NCI-H1048 (cell line): ENCODE measurements at places on chromosomes 2 and 18.

- no peak for DNase-seq
Observed at GRCh38 chr2:225010804-225011203, 31.5 kb downstream of the DOCK10 start.

- DNase-seq, result no peak
Observed at GRCh38 chr2:73284296-73285158, at the start of gene FBXO41. FBXO41 (minus strand) TSS chr2:73284478; CDS start chr2:73269630, 14,848 bp downstream.

DNA sequence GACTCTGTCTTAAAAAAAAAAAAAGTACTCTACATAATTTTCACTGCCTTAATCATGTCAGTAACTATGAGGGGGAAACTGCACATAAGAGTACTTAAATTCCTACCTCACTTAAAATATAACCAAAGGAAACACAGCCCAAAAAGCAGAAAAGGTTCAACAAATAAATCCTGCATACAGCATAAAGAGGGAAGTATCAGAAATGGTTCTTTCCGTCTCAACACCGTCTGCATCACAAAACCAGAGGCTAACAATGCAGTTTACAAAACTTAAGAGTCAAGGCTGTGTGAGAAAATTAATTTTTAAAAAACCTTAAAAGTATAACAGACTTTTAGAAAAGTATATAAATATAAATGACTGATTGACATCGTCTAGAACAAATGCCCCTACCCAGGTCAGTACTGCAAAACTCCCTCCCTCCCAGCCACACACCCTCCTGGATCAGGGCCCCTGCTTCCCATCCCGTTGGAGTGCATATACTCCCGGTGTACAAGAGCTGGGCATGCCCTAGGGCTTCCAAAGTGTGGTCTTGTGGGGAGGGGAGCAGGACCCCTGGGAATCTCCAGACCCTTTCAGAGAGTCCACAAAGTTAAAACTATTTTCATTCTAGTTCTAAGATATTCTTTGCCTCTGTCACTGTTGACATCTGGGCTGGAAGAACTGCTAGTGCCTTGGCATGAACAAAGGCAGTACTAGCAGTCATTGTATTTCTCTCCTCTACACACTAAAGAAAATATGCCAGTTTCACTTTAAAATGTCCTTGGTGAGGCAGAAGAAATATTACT, 67.0 kb upstream of the SERTAD2 start:
- DNase-seq, result no peak

GRCh38 chr18:22109535-22109934, 59.9 kb upstream of the GATA6 start:
- DNase-seq, result no peak

DNA sequence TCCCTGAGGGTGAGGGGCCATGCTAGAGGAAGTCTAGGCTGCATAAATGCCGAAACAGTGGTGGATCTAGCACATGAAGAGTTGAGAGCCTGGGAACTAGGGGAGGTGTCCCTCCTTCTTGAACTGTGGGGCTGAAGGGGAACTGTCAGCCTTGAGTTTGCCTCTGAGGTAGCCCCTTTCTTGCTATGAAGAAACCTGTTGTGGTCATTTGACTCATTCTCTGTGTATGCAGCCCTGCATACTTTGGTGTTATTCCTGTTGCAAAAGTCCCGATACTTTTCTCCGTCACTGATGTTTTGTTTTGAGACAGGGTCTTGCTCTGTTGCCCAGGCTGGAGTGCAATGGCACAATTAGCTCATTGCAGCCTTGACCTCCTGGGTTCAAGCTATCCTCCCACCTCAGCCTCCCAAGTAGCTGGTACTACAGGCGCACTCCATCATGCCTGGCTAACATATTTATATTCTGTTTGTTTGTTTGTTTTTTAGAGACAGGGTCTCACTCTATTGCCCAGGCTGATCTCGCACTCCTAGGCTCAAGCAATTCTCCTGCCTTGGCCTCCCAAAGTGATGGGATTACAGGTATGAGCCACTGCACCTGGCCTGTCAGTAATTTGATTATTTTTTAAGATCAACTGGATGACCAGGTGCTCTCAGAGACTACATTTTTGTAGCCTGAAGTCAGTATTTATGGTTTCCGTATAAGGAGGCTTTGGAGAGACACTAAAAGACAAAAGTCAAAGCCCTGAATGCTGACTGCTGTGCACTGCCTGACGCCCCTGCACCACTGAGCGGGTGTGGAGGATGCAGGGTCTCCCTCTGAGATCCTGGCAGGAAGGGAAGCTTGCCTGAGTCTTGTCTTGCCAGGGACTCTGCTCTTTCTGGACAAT, 126.0 kb upstream of the MSH6 start:
- DNase-seq, result no peak

DNA sequence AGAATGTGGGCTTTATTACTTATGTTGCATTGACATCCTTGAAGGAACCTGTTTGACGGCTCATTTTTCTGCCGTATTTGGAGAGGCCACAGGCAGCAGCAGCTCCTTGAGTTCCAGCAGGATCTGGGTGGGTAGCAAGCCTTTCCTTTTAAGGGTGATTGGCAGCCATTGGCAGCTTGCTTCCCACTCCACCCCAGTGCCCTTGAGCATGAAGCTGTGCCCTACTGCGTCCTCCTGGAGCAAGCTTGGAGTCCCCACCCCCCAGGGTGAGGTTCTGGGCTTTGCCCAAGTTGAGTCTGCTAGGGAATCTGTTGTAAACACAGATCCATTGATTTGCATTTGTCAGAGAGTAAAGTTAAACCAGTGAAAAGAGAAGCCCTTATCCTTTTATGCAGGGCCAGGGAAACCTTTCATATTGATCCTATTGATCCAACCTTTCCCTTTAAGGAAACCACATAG, 9.2 kb downstream of the ONECUT2 start:
- no peak for DNase-seq

- no peak for DNase-seq
Observed at GRCh38 chr2:182240862-182241371, 185.9 kb downstream of the PDE1A start.

GRCh38 chr2:18506883-18507509, 53.5 kb downstream of the RDH14 start:
- DNase-seq, result no peak
